ENCODE measurements at places on chromosomes 16 and 17. TPM values are rescaled to one million over a fixed set of nuclear protein-coding genes. Genes with fewer than 3 reads are reported as not detected.
A peak's percentile ranks its signal among the peaks of the same experiment; 100 is the strongest.

HSF4 gene
- 0.95 TPM for total RNA-seq

GRCh38 chr17:27649929-27650328 lies 18.9 kb downstream of the LGALS9 start:
- DNase-seq, result no peak

GRCh38 chr17:74163271-74163821 lies 40.1 kb upstream of the RPL38 start:
- no peak for DNase-seq

ATP6V0D1 gene
- 82.2 TPM for total RNA-seq

BCL6B gene
- total RNA-seq, result 101 TPM

GPR179 gene
- not detected for total RNA-seq

EVPLL gene
- not detected for total RNA-seq

DNA sequence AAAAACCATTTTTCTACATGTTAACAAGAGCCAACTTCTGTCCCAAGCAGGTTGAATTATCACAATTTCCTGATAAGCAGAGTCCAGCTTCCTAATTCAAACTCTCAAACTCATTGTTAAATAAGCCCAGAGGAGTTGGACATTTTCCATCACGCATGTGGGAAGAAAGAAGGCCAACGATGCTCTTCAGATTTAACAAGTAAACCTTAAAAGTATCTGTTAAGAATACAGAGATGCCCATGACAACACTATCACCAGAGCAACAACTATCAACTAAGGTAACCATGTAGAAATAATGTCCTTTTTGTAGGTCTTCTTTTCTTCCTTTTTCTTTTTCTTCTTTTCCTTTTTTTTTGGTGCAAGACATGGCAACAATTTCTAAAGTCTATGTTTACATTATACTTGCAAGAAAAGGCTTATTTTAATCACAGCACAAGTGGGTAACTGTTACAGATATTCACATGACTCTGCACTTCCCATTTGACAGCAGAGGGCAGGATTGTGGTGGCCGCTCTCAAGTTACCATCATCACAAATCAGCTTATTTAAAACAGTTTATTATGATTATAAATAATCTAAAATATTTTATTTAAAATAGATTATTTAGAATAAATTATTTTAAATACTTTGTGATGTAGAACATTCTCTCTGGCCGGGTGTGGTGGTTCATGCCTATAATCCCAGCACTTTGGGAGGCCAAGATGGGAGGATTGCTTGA lies 35.7 kb upstream of the DHRS7B start:
- no peak for DNase-seq

DNA sequence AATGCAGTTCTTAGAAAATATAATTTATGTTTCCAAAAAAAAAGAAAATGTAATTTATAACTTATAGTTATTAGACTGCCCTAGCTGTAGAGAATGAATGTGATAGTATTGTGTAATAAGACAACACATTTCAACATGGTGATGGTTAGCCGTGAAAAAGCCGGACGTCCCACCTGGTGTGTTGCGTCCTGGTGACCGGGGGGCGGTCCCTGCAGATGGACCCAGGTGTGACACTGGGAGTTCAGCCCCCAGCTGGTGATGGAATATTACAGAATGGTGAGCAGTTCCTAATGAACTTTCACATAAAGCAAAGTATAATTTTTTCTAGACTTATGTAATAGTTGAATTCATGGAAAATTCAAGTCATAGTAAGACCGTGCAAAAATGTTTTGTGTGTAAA lies 132.8 kb downstream of the LAT start:
- no peak for DNase-seq

MYL11 gene
- total RNA-seq, result not detected

GRCh38 chr17:18025241-18025944 lies 13.6 kb downstream of the ATPAF2 start:
- DNase-seq, result no peak

KRT17 gene
- 3.8 TPM for total RNA-seq

DNA sequence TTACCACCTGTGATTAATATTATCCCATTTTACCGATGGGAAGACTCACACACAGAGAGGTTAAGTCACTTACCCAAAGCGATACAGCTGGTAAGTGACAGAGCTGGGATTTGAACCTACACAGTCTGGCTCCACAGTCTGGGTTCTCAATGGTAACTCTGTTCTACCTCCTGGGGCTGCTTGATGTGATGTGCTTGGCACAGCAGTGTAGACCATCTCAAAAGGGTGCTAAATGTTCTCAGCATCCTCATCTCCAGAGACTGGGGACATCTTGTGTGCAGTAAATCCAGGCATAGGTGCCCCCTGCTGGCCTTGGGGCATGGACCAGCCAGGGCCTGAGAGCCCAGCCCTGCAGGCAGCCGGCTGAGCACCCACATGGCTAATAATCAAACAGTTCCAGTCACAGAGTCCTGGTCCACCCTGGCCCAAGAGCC lies 15.4 kb upstream of the KATNB1 start:
- DNase-seq, result peak; percentile 15

GRCh38 chr17:13114601-13115031 lies 96.8 kb upstream of the ELAC2 start:
- DNase-seq, result no peak

FBXL19 gene
- 27.0 TPM for total RNA-seq

MSI2 gene
- 22.8 TPM for total RNA-seq

DNA sequence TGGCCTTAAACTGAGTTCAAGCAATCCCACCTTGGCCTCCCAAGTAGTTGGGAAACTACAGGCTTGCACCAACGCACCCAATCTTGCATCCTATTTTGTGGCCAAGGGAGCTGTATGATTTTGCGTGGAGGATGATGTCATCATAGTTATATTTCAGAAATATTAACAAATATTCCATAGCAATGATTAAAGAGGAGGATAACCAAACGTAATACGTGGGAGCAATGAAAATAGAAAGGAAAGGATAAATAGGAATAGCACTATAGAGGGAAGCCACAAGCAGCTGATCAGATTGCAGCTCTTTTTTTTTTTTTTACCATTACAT lies 2.2 kb upstream of the YWHAE start:
- DNase-seq, result no peak

PRSS53 gene
- 0.92 TPM for total RNA-seq

DNA sequence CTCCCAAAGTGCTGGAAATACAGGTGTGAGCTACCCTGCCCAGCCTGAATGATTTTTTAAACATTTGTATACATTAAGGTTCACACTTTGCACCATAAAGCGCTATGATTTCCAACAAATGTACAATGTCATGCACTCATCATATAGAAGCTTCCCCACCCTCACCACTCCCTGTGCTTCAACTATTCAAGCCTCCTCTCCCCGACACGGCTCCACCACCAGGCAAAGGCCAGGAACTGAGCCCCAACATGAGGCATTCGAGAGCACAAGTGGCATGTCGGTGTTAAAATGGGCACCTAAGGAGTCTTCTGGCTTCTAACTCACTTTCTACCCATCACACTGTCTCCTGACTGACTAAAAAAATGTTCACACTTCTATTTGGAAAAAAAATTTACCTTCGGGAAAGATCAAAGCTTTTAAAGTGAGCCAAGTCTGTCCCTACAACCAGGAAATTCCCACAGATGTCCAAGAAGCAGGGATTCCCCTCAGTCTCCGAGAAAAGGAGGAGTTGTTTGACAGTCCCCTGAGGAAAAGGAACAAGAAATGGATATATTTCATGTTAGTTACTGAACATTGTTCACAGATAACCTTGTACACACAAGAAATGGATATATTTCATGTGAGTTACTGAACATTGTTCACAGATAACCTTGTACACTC lies 37.7 kb downstream of the TMEM204 start:
- no peak for DNase-seq

Measured in pulmonary artery endothelial cell (primary cell).